HFFc6 (cell line): ENCODE measurements at places on chromosomes 11 and 22. TPM values are rescaled to one million over a fixed set of nuclear protein-coding genes. Genes with fewer than 3 reads are reported as not detected.

GRCh38 chr11:128576555-128576954, 10.8 kb downstream of the ETS1 start:
- no peak for DNase-seq

DNA sequence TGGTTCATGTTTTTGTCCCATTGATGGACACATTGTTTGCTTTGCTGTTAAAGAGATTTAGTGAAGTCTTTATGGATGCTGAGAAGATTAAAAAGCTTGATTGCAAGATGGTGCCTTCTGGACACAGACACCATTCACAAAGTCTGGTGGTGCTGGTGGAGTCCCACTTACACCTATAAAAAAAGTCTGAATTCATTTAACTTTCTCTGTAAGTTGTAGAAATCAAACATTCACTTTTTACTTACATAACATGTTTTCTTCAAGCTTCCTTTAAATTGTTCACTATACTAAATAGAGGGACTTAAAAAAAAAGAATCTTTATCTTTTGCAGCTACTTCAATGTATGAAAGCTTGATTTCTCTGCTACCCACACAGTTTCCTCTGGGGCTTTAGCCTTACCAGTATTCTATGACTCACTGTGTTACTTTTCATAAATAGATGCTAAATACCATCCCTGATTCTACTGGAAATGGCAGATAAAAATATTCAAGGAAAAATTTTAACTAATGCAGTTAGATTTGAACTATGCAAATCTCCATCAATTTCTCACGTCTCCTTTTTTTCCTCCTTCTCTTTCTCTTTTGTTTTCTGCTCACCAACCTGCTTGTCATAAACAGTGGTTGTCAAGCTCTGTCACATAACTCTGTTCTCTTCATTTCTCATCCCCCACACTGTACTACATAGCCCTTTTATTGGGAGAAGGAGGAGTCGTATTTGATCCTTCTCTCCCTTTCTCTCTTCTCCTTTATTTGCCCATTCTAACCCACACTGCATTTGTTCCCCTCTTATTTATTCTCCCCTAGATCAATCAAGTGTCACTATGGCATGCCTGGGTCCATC, 89.7 kb downstream of the FAM76B start:
- no peak for DNase-seq

DNA sequence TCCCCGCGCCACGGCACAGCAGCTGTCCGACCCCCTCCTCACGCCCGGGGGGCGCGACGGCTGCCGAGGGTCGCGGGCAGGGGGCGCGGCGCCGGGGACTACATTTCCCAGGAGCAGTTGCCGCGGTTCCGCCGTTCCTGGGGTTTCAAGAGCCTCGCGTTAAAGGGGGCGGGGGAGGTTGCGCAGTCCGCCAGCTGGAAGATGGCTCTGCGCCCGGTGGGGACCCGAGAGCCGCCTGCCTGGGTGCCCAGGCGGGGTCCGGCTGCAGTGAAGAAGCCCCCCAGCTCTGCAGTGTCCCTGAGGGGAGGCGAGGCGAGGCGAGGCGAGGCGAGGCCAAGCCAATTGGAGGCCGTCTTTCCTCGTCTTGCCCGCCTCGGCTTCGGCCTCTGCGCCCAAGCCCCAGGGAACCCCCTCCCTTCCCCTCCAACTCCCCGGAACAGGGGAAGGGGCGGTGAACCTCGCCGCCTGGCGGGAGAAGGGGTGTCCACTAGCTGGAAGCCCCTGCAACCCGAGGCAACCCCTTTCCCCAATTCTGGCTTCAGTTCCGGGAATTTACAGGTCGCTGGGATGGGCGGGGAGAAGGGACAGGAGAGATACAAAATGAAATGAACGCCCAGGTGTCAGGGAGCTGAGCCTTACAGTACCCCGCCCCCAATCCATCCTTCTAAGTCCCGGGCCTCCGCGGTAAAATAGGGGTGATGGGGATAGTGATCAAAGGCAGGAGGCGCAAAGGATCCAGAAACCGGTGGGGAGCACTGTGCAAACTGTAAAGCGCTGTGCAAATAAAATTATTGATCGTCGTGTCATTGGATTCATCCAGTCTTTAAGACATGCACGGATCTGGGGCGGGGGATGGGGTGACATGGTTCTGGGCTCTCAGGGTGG, 5.2 kb upstream of the GCAT start:
- DNase-seq, result no peak

Gene RTN4RL2
- total RNA-seq, result 0.35 to 0.48 TPM in 2 of 3 replicates, not detected in the other

GRCh38 chr11:58742981-58743880, 11.5 kb upstream of the GLYAT start:
- DNase-seq, result no peak

GRCh38 chr11:86034710-86035109, 34.2 kb downstream of the PICALM start:
- no peak for DNase-seq

- DNase-seq, result no peak
Observed at GRCh38 chr11:114678125-114679036, at the start of gene NXPE2. Gene NXPE2 (plus strand): TSS chr11:114678527. CDS start chr11:114678576, 49 bp downstream.

DNA sequence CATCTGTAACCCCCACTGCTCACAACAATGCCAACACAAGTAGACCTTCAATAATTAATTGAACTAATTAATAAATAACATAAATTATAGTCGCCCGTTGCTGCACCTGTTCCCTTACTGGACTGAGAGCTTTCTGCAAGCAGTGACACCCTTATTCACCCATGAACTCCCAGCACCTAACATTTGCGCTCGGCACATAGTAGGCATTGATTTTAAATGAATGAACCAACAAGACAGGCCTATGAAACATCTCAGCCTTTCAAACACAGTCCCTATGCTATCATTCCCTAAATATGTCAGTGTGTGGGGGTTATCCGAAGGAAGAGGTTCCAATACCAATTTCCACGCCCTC, 1.1 kb downstream of the THAP12 start:
- no peak for DNase-seq

Gene CD248
- 455 to 739 TPM (median 553 TPM) in 3 replicates for total RNA-seq

Gene SH3BP1
- 14.4 to 23.2 TPM (median 15.1 TPM) in 3 replicates for total RNA-seq

GRCh38 chr11:108224911-108225786, 2.3 kb downstream of the ATM start:
- no peak for DNase-seq

GRCh38 chr22:29205594-29206371, at the start of gene EMID1:
Gene EMID1 (plus strand): TSS chr22:29205896. CDS start chr22:29206039, 143 bp downstream.
- no peak for DNase-seq

DNA sequence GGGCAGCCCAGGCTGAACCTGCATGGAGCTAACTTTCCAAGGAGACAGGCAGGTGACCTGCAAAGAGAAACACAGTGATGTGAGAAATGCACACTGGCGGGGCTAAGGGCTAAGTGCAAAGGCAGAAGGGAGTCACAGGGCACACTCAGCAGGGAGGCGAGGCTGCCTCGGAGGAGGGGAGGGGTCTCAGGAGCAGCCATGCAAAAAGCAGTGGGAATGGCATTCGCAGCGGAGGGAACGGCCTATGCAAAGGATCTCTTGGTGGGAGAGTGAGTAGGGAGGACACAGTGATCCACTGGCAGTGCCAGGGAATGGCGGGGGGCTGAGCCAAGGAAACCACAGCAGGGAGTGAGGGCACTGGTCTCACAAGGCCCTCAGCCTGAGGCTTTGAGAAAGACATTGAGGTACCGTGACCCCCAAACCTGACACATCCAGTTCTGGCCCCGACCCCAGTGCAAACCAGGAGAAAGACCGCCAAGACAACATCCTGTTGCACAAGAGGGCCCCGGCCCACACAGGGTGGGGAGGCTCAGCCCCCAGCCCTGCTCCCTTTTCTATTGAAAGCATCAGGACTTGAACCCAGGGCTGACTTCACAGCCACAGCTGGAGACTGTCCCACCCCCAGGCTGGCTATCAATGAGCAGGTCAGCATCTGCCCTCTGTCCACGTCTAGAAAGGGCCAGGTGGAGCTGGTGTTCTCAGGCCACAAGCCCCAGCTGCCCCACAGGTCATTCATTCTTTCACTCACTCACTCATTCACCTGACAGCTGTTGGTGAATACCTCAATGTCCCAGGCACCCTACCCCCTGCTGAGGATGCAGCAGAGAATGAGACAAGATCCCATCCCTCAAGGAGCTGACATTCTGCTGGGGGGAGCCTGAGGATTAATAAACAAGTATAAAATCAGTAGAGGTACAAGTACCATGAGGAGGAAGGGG, 50.7 kb downstream of the IGLL1 start:
- no peak for DNase-seq

Gene TSPAN32
- total RNA-seq, result not detected in 3 replicates

Gene AHNAK
- total RNA-seq, result 452 to 536 TPM (median 483 TPM) in 3 replicates

DNA sequence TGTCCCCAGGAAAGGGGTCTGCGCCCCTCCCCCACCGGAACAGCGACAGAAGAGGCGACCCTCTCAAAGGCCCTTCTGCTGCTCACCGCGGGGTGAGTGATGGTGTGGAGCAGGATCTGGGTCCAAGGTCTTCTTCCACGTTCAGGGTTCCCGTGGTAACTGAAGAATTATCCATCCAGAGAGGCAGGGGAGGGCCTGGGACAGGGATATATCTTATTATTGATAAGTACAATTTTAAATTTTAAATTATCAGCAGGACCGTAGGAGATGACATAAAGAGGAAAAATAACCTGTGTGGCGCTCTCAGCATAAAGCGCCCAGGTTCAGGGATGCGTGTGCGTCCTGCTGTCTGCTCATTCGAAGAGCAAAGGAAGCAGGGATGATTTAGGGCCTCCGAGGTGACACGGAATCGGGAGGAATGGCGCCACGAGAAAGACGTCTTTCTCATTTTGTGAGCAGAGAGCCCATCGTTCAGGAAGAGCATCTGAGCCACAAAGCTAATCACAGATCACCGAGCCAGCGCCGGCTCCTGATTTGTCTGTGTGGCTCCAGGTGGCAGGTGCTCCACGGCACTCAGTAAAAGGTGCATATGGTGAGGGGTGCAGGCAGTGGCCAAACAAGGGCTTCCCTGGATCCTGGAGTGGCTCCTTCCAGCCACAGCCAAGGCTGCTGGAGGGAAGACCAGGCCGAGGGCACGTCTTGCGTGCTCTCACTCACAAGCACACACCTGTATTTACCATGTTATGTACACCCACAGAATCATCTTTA, 19.3 kb downstream of the KRTAP5-5 start:
- no peak for DNase-seq

- no peak for DNase-seq
Observed at GRCh38 chr22:39952347-39952746, 7.8 kb upstream of the TMA7B start.

Gene DUSP8
- 0.33 to 1.0 TPM (median 0.57 TPM) in 3 replicates for total RNA-seq

- DNase-seq, result no peak
Observed at GRCh38 chr11:119085437-119085847, 761 bp downstream of the HMBS start.

DNA sequence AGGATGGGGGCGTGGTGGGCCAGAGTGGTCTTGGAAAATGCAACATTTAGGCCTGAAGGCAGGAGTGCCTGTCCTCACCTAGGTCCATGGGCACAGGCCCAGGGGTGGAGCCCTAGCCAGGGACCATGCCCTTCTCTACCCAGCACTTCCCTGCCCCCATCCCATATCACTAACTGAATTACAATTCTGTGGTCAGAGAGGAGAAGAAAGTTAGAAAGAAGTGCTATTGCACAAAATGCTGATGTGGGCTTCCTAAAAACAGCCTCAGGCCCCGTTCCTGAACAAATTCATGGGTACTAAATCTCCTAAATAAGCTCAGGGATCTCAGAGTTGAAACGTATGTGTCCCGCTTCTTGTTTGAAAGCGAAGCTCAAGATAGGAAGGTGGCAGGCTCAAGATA, 3.5 kb upstream of the ASRGL1 start:
- DNase-seq, result no peak

Gene CASP5
- not detected in 3 replicates for total RNA-seq

- DNase-seq, result no peak
Observed at GRCh38 chr22:47042861-47043496, 280.5 kb downstream of the TBC1D22A start.

Gene MFNG
- total RNA-seq, result not detected in 3 replicates

DNA sequence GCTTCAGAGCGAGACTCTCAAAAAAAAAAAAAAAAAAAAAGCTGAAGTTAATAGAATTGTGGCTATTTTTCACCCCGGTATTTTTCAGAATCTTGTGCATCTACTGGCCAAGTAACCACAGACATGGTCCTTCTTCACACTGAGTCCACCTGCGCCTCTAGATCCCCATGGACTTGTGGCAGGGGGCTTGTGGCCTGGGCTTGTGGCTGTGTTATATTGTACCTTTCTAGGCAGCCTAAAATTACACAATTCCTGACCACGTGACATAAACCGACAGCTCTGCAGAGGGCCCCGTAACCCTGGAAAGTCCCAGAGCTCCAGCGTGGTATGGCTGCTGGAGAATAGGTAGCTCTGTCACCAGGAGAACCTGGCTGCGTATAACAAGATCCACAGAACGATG, 10.9 kb upstream of the NAALADL1 start:
- no peak for DNase-seq

DNA sequence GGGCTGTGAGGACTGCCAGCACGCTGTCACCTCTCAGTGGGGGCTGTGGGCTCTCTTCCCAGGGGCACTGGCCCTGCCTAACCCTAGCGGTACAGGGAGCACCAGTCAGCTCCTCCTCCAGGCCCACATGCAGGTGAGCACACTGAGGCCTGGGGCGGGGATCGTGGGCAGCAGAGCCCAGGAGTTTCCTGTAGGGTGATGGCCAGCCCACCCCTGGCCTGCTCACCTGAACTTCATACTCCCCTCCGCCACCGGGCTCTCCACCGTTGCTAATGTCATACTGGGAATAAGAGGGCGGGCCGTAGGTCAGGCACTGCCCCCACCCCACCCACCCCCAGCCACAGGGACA, 10.0 kb upstream of the TREH start:
- no peak for DNase-seq

DNA sequence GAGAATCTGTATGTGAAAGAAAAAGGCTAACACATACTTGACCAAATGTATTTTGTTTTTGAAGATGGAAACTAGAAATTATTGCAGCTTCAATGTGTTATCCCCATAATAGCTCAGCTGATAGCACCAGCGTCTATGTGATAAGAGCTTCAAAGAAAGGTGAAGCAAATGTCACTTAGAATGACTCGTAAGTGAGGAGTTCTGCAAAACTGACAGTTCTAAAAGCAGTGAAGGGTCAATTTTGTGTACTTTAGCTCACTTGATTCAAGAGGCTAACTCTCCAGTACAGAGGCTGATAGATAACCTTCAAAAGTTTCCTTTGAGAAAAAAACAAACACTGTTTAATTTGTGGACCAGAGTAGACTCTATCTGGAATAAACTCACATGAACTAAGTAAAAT, 87.2 kb upstream of the CARD18 start:
- no peak for DNase-seq

Gene NAALADL1
- total RNA-seq, result not detected in 2 replicates

GRCh38 chr22:46726066-46726985, 11.7 kb downstream of the CERK start:
- DNase-seq, result no peak
